Muscle of back (tissue), 13 donors: ENCODE measurements at places on chromosomes 1 and 21. TPM values are rescaled to one million over a fixed set of nuclear protein-coding genes. Genes with fewer than 3 reads are reported as not detected.

Gene ATP1A4
- polyA plus RNA-seq, result 4.2 TPM

Gene TLCD4
- 8.7 TPM for polyA plus RNA-seq

Gene GUCA2B
- polyA plus RNA-seq, result not detected

GRCh38 chr1:11854519-11854918 is 4.2 kb downstream of the NPPB start:
- DNase-seq, result no peak
